ENCODE measurements at places on chromosomes 12 and 14. TPM values are rescaled to one million over a fixed set of nuclear protein-coding genes. Genes with fewer than 3 reads are reported as not detected.

The SDR9C7 gene
- not detected for polyA plus RNA-seq

The SOAT2 gene
- 0.40 TPM for polyA plus RNA-seq

The PLBD1 gene
- 0.27 TPM for polyA plus RNA-seq

The MMP17 gene
- not detected for polyA plus RNA-seq
